Cardiac fibroblast (primary cell): ENCODE measurements at places on chromosomes 5 and 9.
A peak's percentile ranks its signal among the peaks of the same experiment; 100 is the strongest.

- no peak for DNase-seq
Measured at GRCh38 chr5:173590436-173591055, 25.9 kb downstream of the BOD1 start.

DNA sequence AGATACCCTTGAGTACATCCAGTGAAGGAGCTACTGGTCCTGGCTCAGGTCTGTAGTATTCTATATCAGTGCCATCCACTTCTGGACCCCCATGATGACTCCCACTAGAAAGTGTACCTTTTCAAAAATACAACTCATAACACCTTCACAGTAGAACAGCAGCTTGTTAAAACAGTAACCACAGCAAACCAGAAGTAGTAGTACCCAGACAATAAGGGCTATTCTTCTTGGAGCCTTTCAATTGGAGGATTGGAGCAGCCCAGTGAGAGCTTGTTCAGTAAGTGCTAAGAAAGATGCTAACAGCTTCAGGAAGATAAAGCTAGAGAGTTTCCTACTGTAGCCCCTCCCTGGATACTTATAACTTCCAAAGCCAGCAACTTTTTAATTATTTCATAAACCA is 10.1 kb downstream of the ARL14EPL start:
- DNase-seq, result no peak

- no peak for DNase-seq
Measured at GRCh38 chr5:133744051-133744959, 132.0 kb upstream of the FSTL4 start.

- no peak for DNase-seq
Measured at GRCh38 chr9:74138182-74138581, 359.0 kb upstream of the RORB start.

DNA sequence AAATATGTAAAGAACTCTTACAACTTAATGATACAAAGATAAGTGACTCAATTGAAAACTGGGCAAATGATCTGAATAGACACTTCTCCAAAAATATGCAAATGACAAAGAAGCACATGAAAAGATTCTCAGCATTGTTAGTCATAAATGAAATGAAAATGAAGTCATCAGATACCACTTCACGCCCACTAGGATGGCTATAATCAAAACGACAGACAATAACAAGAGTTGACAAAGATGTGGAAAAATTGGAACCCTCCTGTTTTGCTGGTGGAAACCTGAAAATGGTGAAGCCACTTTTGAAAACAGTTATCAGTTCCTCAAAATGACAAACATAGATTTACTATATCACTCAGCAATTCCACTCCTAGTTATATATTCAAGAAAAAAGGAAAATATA is 7.9 kb upstream of the SYK start:
- no peak for DNase-seq

DNA sequence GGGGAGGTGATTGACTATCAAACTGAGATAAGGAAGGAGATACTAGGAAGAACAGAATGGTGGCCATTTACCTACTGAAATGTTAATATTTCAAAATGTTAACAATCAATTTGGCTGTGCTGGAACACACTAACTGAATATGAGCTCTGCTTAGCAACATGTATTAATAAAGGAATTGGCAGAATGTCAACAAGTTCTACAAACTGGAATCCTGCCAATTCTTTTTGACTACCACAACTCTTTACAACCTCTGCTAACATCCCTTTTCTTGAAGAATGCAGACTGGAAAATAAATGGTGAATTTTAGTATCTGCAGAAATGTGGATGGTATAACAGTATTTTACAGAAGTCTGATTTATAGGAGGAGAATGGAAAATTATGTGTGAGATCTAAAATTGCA is 446.4 kb downstream of the ISL1 start:
- peak; percentile 3 for DNase-seq

DNA sequence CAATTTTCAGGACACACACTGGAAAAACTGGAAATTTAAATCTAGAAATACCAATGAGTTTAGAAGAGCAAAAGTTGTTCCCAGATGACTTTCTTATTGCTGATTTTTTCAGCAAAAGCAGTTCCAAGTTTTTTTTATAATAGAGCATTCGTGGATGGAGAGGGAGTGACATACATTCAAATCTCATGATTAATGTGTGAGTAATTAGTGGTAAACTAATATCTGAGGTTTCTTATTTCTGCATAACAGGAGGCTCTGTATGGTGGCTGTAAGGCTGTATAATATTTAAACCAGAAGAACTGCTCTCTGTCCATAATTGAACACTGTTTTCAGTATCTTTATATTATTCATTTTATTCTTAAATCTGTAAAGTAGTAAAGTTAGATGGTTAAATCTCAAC is 25.8 kb downstream of the LYSMD3 start:
- peak; percentile 38 for DNase-seq

GRCh38 chr5:32777222-32777621 is 66.1 kb downstream of the NPR3 start:
- DNase-seq, result no peak

GRCh38 chr9:111068383-111068730 is 30.1 kb upstream of the LPAR1 start:
- DNase-seq, result no peak

DNA sequence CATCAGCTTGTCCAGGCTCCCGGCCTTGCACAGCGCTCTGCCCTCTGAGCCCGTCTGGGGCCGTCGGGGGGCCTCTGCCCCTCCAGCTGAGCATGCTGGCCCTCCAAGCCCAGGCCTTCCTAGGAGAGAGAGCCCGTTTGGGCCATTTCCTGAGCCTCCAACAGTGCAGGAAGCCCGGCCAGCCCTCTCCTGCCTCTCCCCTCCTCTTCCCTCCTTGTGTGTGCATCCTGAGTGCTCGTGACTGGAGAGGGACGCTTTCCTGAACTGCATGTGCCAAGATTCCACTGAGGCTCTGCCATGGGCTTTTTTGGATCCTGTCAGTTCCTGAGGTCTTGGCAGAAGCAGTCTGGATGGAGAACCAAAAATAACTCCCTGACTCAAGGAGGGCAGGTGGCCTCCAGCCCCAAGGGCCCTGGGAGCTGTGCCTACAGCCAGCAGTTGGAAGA is 15.6 kb downstream of the OLFM1 start:
- DNase-seq, result no peak

GRCh38 chr5:126359884-126360283 is 63.3 kb upstream of the GRAMD2B start:
- DNase-seq, result no peak

- peak; percentile 2 for DNase-seq
Measured at GRCh38 chr5:101943784-101944183, 352.3 kb downstream of the SLCO4C1 start.
